Mucosa of descending colon (tissue), 3 donors: ENCODE measurements at places on chromosomes 5 and 9.

GRCh38 chr5:151070449-151070848, 10.4 kb downstream of the TNIP1 start:
- no peak for DNase-seq

DNA sequence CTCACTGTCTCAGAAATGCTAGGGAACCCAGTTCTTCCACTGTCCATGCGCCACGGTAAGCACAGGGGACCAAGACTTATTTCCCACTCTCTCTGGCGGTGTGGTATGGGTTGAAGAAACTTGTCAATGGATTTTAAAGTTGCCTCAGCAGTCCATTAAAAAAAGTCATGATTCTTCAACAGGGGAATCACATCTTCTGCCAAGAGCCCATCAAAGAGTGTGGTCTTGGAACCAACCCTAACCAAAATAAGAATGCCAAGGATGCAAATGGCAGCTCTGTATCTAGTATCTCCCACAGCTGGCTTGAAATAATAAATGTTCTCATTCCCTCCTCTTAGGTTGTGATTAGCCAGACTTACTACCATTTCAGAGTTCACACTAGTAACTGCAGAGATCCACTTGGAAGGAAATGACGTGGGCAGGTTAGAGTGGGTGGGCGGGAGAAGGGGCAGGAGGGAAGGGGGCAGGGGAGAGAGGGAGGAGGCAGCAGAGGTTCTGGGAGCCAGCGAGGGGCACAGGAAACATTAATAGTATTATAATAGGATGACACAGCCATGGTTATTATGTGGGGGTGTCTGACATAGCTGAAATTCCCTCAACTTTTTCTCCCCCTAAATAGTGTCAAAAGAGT, 17.6 kb downstream of the PTCH1 start:
- DNase-seq: no peak

GRCh38 chr5:32098291-32098690, 75.8 kb downstream of the GOLPH3 start:
- DNase-seq: no peak

- DNase-seq: no peak
These were observed 17.8 kb upstream of the COL15A1 start for GRCh38 chr9:98925956-98926355.

- DNase-seq: no peak
These were observed 127.0 kb upstream of the PLCXD3 start for GRCh38 chr5:41637424-41637823.

- DNase-seq: no peak
These were observed 271.5 kb downstream of the ARRDC3 start for GRCh38 chr5:91111473-91112238.

GRCh38 chr9:110175275-110175968, 32.5 kb downstream of the C9orf152 start:
- DNase-seq: no peak

DNA sequence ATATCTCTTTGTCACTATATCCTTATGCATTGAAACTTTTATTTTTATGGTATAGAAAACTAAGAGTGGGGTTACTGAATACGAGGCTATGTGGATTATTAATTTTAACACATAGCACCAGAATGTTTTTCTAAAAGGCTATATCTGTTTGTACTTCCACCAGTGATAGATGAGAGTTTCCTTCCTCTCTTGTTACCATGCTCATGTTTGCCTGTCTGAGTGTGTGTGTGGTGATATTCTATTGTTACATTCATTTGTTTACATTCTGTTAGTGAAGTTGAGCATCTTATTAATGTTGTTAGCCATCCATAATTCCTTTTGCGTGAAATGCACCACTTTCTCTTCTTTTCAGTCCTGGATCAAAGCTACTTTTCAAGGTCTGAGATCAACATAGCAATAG, 54.1 kb upstream of the ALDH1A1 start:
- no peak for DNase-seq

- no peak for DNase-seq
These were observed 12.2 kb upstream of the PTCH1 start for GRCh38 chr9:95528908-95529502.

- DNase-seq: no peak
These were observed 66.8 kb upstream of the MAP1B start for GRCh38 chr5:72040513-72040912.

DNA sequence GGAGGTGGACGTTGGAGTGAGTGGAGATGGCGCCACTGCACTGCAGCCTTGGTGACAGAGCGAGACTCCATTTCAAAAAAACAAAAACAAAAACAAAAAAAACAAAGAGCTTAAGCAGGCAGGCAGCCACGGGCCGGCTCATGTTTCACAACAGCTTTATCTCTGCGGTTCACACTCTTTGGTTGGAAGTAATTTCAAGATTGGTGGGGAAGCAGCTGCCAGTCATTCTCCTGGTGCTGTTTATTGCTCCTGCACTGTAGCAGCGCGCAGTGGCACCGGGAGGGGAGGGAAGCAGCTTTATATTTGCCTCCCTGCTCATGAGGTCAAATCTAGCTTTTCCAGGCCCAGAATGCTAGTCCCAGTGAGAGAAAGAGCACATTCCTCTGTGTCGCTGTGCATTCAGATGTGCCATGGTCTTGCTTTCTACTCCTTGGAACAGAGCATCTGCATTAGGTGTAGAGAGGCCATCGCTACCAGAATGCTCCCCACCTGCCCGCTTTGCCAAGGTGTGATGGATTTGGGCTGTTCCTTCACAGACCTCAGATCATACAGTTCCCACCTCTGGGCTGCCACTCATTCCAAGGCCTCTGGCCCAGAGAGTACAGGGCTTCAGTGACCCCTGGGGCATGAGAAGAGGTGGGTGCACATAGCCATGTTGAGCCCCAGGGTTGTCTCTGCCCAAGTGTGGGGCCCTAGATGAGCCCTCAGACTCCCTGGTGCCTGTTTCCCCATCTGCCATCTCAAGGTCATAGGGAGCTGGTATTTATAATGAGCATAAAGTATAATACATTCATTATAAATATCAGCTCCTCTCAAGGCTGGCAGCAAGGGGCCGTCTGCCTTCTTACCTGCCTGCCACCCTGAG, 270.4 kb downstream of the MED10 start:
- DNase-seq: no peak

DNA sequence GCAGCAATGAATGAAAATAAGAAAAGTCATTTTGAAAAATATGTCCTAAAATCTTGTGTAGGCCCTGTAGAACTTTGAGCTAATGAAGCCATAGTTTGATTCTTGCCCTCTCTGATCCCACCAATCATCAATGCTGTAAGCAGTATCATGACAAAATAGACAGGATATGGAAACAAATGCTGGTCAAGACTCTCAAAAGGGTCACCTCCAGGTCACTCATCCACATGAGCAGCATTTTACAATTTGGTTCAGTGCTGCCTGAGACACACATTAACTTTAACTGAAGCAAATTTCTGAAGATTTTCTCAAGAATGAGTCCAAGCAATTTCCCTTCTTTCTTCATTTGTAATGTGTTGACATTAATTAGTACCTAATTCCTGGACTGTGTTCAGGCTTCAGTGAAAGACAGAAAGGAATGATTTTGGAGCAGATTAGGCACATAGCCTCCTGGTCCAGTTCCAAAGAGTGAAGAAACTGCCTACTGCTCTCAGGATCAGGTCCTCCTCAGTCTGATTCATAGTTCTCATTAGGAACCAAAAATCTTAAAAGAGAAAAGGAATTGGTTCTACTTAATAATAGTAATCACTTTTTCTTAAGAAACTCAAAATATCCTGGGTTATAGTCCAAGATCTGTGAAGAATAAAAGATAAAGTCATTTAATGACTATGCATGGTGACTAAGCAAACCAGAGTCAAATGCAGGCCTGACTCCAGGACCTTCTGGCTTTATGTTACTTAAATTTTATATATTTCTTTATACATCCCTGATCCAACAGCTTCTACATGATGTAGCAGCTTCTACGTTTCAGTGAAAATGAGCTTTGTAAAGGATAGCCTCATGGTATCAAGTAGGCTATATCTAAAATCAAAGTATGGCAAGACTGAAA, 192.1 kb upstream of the RGMB start:
- DNase-seq: no peak

- DNase-seq: no peak
These were observed 110.4 kb downstream of the NTRK2 start for GRCh38 chr9:84779883-84780282.

- no peak for DNase-seq
These were observed 106.4 kb downstream of the AUH start for GRCh38 chr9:91255327-91255726.

DNA sequence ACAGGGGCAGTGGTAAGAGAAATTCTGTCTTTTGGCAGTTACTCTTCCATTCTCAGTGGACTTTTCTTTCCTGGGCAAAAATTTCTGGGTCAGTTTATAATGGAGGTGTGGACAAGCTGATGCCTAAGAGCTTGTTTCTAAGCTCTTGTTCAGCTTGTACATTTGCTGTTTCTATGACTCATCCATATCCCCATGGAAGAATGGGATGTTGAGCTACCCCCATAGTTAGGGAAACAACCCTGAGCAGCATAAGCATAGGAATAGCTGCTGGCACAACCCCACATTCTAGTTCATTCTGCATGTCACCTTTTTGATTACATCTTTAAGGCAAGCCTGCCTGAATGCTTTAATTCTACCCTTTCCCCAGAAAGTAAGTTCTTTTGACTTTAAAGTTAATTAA, 173.3 kb downstream of the PSAT1 start:
- no peak for DNase-seq

GRCh38 chr9:19441730-19442129, 32.9 kb downstream of the ACER2 start:
- no peak for DNase-seq

- DNase-seq: peak; percentile 92
These were observed 1.3 kb downstream of the MOB3B start for GRCh38 chr9:27528076-27528885.

GRCh38 chr5:59038798-59039295, 456.0 kb downstream of the RAB3C start:
- no peak for DNase-seq

DNA sequence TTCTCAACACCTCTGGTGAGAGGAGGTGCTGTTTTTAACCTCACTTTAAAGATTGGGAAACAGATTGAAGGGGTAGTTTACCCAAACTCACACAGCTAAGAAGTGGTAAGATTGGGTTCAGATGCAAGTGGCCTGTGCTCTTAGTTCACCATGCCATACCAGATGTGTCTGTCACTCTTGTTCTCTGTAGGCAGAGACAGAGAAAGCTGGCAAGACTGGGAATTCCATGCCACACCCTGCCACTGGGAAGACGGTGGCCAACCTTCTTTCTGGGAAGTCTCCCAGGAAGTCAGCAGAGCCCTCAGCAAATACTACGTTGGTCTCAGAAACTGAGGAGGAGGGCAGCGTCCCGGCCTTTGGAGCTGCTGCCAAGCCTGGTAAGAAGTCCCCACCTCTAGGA, 11.0 kb downstream of the TCOF1 start:
- DNase-seq: no peak

DNA sequence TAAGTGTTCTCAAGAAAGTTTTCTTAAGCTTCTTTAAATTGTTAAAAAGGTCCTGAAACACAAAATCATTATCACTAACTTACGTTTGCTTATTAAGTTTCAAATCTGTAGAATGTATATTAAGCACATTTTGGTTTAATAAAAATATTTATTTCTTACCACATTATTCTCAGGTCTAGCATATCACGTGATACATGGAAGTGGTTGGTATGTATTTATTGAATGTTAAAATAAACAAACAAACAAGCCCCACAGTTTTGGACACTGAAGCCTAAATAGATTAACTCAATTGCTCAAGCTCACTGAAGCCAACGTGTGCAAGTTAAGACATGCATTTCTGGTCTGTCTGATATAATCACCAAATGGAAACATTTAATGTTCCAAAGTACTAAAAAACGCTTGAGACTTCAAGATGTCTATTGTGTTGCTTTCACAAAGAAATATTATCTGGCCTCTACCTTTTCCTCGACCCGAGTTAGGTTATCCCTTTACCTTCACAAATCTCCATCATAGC, 1136.9 kb downstream of the TAF11L14 start:
- no peak for DNase-seq

DNA sequence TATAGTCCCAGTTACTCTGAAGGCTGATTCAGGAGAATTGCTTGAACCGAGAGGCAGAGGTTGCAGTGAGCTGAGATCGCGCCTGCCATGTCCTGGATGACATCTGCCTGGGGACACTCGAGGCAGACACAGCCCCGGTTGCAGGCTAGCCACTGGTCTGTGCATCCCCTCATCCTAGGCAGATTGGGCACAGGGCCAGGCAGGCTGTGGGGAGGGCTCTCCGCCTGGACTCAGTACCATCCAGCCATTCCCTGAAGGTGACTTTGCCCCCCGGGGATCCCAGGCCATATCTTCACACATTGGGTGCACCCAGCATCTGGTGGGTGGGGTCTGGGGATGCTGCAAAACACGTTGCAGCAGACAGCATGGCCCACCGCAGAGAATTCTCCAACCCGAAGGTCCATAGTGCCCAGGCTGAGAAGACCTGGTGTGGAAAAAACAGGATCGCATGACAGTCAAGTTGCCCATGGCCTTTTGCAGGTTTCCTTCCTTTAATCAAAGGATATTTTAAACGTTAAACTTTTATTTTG, 50.9 kb upstream of the SUSD3 start:
- no peak for DNase-seq

DNA sequence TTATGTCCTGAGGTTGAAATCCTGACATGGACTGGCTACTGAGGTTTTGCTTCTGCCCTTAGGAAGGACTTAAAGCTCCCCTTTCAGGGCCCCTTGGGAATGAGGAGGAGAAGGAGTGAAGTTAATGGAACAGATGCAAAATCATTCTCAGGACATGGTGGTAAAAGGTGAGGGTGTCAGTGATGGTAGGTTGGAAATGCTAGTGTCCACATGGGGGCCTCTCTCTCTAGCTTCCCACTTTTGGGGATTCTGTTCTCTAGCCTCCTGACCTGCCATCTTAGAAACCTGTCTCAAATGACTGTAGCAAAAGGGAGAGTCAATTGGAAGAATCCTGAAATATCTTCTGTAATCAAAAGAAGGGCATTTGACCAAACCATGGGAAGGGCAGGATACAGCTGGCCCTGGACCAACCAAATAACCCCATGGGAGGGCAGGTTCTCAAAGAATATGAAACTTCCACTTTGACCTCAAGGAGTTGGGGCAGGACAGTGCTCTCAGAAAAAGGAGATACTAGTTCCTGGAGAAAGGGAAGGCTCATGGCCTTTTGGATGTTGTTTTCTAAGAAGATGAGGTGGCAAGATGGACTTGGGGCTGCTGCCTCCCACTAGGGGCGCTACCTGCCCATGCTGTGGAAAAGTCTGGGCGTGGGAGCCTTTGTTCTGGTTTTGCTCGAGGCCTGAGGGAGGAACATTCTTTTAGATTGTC, 21.2 kb upstream of the MLANA start:
- peak; percentile 41 for DNase-seq
